Stimulated activated CD4-positive, alpha-beta T cell treated with anti-CD3 and anti-CD28 coated beads, Interleukin-12 subunit alpha, Interleukin-12 subunit beta, amount 100 ng/mL, for 24 hours (primary cell): ENCODE measurements at places on chromosomes 7 and 10.

DNA sequence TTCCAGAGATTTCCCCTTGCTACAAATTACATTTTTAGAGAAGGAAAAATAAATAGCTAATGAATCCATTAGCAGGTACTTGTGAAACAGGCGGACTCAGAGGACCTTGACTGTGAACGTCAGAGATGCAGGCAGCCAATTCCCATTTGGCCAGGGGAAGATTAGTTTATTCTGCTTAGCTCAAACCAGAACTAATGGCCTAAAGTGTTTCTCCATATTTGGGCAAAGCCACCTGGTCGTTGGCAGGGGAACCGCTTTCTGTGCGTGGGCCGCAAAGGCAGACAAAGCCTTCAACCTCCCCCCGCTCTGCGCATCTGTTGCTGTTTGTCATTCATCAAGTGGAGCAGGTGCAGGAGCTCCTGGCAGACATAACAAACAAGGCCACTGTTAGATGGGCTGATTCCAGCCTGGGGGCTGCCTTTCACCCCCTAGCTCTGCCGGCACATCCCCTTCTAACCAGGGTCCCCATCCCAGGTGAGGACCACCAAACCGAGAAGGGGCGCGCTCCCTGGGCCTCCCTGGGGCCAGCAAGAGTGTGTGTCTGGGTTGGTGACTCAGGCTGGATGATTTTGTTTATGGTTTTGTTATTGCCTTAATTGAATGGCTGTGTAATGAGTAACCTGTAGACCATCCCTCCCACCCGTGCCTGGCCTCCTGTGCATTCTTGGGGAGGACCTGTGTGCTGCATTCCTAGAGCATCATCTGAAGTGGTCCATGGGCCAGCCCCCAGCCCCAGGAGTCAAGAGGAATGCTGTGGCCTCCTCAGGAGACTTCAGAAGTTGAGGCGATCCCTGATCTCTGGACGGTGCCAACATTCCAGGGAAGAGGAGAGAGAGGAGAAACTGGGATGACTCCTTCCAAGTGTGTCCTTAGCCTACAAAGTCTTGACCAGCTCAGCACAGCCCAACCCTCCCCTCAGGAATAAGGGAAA, 14.5 kb upstream of the CPA1 start:
- DNase-seq = no peak

GRCh38 chr10:121833387-121833786, 94.4 kb downstream of the ATE1 start:
- DNase-seq = no peak

GRCh38 chr10:14240253-14241189, 90.2 kb downstream of the FRMD4A start:
- no peak for DNase-seq

DNA sequence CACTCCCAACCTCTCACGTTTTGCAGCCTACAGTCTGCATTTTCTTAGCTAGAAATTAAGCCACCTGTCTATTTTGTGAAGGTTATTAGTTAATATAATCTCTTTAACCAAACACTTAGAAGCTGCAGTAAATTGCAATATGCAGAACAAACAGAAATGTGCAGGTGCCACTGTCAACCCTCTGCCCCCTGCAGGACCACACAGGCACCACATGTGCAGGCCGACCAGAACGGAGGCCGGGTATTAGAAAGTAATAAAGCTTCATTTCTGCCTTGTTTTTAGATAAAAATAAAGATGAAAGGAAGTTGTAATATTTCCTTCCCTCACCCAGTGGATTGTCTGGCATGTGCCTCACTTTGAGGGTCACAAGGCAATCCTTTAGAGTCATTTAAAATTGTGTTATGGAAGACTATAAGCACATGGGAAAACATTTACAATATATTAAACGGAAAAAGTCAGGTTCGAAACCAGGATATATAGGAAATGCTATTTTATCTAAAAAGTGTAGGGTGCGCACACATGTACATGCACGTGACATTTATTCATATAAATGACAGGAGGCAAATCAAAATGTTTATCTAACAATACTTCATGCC, 158.2 kb downstream of the ARHGAP12 start:
- DNase-seq = peak; percentile 42

GRCh38 chr7:3232228-3232627, 68.8 kb upstream of the SDK1 start:
- no peak for DNase-seq

- no peak for DNase-seq
Measured at GRCh38 chr7:129804111-129804889, 148.5 kb downstream of the UBE2H start.

DNA sequence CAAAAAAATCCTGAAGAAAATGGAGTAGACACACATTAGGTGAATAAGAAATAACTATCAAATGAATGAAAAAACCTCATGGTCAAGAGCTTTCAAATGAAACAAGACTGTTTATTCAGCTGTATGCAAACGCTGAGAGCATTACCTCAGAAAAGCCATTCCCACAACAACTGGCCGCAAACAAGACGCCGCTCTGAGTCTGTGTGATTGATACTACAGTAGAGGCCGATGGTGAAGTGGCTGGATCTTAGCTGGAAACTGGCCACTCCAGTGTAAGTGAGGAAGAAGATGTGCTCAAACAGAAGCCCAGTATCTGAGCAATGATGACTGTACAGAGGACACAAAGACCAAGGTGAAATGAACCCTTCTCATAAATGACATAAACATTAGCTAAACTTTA, 252.4 kb upstream of the GHITM start:
- DNase-seq = no peak

DNA sequence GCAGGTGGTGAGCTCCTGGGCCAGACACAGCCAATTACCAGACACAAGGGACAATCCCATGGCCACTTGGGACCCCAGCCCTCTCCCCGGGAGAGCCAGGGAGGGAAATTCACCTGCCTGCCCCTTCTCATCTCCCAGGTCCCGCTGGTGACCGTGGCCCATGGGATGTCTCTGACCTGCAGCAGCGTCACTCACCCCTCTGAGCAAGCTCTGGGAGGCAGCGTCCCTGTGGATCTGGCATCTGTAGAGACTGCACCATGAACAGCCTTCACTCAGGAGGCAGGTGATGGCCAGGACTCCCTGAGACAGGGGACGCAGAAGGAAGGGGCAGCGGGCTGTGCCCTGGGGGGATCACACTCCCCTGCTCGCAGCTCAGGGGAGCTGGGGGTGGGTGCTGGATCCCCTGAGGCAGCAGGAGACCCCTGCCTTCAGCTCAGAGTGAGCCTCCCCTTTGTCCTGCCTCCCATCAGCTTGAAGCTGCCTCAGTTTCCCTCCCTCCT, 90.8 kb downstream of the FOXL3 start:
- no peak for DNase-seq

GRCh38 chr7:157689269-157690057, 352.7 kb downstream of the DNAJB6 start:
- no peak for DNase-seq

DNA sequence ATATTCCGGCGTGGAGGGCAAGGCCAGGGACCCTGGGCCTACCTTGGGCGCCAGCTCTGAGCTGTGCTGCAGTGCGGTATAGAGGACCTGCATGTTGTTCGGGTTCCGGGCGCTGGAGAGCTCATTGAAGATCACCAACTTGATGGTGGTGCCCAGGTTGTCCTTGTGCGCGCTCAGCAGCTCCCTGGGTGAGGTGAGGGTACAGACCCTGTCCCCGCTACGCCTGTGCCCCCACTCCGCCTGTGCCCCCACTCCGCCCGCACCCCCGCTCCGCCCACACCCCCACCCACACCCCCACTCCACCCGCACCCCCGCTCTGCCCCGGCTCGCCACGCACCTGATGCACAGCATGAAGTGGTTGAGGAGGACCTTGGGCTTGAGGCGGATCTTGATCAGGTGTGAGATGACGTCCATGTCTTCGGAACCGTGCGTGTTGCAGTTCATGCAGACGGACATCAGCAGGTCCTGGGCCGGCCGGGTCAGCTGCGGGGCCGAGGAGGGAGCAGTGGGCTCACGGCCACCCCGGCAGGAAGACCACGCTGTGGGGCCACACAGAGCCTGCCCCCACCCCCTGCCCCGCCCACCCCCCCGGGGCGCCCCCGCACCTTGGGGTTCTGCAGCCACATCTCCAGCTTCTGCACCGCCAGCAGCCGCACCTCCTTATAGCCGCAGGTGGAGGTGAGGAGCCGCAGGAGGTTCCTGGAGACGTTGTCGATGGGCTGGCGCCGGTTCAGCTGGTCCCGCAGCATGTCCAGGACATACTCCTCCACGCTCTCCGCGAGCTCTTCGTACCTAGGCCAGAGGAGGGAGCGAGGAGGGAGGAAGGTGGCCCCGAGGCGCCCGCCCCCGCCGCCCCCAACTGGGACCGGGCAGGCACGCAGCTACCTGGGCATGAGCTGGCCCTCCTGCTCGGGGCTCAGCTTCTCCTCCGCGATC, 5.6 kb downstream of the INTS1 start:
- no peak for DNase-seq

- DNase-seq = no peak
Measured at GRCh38 chr10:110864662-110865140, 7.0 kb upstream of the PDCD4 start.

DNA sequence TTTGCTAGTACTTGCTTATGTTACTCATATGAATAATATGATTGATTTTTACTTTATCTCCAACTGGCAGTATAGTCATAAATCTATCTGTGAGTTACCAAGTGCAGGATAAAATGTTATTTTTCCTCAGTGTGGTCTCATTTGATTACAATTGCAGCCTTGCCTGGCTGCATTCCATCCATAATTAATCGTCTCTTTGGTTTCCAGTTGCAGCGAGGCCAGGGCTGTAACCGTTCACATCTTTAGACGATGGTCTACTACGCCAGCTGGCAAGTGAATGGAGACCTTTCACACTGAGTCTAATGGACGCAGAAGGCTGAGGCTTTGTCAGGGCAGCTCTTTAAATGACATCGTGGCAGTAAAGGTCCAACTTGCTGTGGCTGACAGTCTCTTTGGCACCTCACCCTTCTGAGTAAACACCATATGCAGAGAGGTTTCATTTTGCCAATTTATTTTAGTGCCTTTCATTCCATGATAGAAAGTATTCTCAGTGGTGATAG, 84.0 kb downstream of the ARL4A start:
- DNase-seq = no peak

DNA sequence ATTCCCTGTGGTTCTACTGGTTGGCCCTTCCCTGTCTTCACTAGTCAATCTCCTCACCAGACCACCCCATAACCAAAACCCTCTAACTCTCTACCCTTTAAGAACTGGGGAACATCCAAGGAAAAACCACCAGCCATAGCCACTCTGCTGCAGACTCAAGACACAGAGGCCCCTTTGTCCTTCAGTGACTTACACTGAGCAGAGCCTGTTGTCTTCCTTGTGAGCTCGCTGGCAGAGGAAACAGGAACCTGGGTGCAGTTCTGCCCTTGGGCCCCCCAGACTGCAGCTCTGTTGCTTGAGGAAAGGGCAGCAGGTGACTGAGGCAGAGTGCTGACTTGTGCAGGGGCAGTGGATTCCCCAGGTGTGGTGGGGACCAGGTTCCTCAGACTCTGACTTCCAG, 30.6 kb downstream of the ZC3HAV1 start:
- no peak for DNase-seq

DNA sequence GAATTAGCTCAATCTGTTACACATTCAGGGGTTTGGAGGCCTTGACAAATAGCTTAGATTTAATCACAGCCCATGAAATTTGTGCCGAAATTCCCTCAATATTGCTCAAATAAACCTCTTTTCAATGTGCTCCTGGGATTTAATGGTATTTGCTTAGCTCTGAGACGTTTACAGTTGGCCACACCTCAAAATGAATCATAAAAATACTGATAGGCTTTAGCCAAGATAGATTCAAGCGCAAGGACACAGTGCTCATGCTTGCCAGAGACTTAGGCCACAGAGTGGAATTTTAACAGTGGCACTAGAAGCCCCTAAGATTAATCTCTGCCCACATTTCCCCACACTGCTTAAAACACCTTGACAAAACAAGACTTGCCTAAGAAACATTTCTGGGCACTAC, 2.3 kb upstream of the SEMA3C start:
- DNase-seq = no peak

DNA sequence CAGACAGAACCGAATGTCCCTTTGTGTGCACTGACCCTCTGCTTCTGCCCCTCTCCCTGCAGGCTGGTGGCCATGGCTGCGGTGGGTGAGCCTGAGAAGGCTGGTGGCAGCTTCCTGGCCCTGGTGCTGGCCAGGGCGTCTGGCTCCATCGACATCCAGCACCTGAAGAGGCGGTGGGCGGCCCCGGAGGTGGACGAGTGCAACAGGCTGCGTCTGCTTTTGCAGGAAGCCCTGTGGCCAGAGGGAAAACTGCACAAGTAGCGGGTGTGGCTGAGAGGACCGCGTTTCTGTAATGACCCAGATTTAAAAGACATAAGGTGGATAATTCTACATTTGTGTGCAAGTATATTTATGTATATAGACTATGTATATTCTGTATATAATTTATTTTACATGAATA, 89.2 kb downstream of the DYNC2I1 start:
- no peak for DNase-seq

DNA sequence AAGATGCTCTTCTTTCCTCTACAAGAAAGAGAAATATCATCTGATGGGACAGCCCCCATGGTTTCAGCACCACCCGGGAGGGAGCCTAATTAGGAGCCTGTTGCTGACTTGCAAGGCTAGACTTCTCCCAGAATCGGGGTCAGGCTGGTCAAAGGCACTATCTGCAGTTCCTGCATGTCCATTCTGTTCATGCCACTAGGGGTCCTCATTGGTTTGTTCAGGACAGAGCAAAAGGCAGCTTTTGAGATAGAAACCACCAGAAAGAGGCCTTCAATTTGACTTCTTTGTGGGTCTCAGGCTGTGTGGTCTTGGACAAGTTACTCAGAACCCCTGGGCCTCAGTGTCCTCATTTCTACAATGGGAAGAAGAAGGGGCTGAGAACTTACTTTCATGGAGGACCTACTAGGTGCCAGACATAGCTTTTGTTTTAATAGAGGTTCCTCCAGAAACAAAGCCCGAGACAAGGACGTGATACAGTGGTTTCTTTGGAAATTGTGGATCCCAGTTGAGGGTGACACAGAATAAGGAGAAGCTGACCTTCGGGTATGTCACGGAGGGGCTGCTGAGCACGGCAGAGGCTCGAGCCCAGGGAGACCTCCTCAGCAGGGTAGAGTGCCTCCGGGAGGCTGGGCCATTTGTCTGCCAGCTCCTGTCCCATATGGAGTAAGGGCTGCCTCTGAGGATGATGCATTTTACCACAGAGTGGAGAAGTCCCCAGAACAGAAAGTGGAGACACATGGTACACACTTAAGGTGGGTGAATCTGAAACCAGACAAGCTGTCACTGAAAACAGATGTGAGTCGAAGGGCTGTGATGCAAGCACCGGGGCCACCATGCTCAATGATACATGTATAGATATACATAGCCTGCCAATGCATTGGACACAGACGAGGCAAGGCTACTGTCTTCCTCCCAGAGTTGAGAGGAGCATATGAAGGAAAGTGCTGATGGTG, 33.1 kb upstream of the NEUROD6 start:
- DNase-seq = no peak

GRCh38 chr10:60898321-60898720, 45.7 kb downstream of the RHOBTB1 start:
- DNase-seq = no peak
